Fibroblast of the aortic adventitia (primary cell): ENCODE measurements at places on chromosomes 7 and 10. TPM values are rescaled to one million over a fixed set of nuclear protein-coding genes. Genes with fewer than 3 reads are reported as not detected.

Gene MARVELD1
- total RNA-seq = 34.9 and 64.3 TPM in 2 replicates

Gene PRLHR
- total RNA-seq = not detected in 2 replicates

Gene ABHD11
- total RNA-seq = 5.0 and 14.8 TPM in 2 replicates

Gene SPDYE6
- total RNA-seq = not detected in 2 replicates
